ENCODE measurements at places on chromosomes 7 and 10.
A peak's percentile ranks its signal among the peaks of the same experiment; 100 is the strongest.

GRCh38 chr7:101890749-101891523 is 73.5 kb downstream of the CUX1 start:
- DNase-seq, result no peak

GRCh38 chr10:7337431-7338171 is 73.2 kb downstream of the SFMBT2 start:
- DNase-seq, result no peak

GRCh38 chr7:101874028-101874427 is 56.6 kb downstream of the CUX1 start:
- DNase-seq, result no peak

DNA sequence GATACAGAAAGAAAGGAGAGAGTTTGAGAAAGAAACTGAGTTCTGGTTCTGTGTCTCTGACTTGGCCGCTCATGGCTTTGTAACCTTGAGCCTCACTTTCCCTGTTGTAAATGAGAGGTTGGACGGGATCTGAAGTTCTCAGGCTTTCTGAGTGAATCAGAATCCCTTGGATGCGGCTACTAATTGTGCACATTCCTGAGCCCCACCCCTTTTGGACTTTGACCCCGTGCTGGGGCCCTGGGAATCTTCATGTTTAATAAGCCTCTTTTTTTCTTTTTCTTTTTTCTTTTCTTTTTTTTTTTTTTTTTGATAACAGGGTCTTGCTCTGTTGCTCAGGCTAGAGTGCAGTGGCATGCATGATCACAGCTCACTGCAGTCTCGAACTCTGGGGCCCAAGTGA is 26.9 kb downstream of the SLC25A28 start:
- DNase-seq, result no peak

- no peak for DNase-seq
Measured at GRCh38 chr10:132164761-132165278, 21.9 kb upstream of the DPYSL4 start.

DNA sequence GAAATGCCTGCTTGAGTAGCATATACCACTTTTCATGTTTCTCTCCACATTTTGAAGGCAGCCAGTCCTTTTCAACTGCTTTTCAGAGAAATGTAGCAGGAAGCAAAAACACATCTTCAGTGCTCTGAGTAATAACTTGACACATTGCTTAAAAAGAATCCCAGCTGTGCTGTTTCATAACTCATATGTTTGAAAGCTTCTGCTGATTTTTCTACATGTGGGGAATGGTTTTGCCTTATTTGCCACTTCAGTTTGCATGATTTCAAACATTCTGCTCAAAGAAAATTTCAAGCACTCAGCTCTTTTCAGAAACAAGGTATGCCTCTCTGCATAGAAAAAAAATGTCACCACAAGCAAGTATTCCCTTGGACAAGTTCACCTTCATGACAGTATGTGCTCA is 732.8 kb downstream of the POM121L12 start:
- DNase-seq, result no peak

DNA sequence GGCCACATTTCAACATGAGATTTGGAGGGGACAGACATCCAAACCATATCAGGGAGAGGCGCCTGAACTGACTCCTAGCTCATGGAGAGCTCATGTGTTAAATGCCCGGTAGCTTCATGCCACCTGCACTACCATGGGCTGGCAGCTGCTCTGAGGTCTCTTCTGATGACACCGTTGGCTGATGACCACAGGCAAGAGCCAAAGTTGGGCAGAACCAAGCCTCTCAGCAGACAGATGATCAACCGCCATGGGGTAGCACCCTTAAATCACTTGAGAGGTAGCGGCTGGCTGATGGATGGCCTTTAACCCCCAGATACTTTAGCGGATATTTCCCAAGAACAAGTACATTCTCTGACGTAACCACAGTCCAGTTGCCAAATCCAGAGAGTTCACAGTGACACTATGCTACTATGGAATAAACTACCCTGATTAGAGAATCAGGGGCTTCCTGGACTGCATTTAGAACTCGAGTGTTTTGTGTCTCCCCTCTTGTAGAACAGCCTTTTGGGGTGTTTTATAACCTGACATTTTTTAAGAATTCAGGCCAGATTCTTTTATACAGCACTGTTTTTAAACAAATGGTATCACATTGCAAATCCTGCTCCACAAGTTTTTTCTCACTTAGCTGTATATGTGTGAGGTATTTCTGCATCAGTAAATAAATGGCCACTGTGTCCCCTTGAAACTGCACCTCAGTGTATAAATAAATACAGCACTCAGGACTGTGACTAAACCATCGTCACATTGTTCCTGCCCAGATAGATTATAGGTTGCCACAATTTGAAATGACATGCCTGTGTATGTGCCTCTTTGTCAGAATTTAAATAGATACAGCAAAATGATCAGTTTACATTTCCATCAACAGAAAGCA is 30.8 kb upstream of the DRGX start:
- DNase-seq, result no peak

GRCh38 chr10:76640806-76641205 is 996.8 kb downstream of the KCNMA1 start:
- no peak for DNase-seq

- no peak for DNase-seq
Measured at GRCh38 chr10:43576580-43576979, 2.2 kb upstream of the ZNF239 start.

- DNase-seq, result no peak
Measured at GRCh38 chr10:6811153-6811552, 231.1 kb upstream of the PRKCQ start.

DNA sequence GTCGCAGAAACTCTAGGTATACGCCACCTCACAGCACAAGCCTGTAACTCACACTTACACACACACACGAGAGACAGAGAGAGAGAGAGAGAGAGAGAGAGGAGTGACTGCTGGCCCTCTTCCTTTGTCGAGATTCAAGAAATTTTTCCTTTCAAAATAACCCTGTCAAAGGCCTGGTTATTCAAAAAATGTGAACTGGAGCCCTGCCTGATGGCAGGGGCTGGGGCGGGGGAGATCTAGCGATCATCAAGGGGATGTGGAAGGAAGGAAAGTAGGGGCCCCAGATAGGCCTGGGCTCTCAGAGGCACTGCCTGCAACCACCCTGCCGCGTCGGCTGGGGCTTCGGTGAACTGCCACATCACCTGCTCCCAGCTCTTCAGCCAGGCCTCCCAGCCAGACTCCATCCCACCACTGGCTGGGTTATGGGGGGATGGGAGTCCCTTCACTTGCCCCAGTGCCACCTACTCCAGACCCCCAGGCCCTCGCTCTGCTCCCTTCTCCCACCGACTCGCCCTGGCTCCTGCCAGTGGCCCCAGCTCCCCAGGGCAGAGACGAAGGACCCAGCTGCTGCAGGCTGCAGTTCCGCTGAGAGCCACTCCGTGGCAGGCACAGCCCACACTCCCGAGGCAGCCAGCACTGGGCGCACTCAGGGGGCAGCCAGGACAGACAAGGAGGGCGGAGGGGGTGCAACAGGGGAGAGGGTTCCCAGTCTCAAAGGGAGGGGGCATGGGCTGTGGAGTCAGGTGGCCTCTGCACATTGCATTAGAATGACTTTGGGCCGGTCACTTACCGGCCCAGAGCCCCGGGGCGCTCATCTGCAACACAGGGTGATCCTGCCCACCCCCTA is 15.3 kb downstream of the KCNH2 start:
- DNase-seq, result no peak

GRCh38 chr10:129744134-129745111 is 219.7 kb downstream of the EBF3 start:
- no peak for DNase-seq

- no peak for DNase-seq
Measured at GRCh38 chr10:124639646-124640045, 104.5 kb downstream of the FAM53B start.

GRCh38 chr7:143882604-143883078 is 19.3 kb downstream of the TCAF1 start:
- no peak for DNase-seq

GRCh38 chr7:99040104-99040958 is 103.6 kb downstream of the SMURF1 start:
- peak; percentile 7 for DNase-seq

DNA sequence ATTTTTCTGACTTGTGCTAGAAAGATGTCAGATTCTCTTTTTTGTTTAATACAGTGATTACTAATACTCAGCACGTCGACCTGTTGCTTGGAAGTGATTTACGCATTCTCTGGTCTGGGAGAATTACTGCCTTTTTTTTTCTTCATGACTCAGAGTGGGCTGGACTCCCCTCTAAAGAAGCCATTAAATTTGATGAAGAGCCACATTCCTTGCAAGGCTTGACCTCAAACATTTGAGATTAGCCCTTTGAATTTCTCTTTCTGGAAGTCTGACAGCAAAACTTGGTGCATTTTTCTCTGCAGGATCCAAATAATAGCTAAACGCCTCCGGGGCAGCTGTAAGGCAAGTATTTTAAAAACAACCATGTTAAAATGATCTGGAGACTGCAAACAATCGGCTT is 171.6 kb downstream of the GALNT17 start:
- no peak for DNase-seq

DNA sequence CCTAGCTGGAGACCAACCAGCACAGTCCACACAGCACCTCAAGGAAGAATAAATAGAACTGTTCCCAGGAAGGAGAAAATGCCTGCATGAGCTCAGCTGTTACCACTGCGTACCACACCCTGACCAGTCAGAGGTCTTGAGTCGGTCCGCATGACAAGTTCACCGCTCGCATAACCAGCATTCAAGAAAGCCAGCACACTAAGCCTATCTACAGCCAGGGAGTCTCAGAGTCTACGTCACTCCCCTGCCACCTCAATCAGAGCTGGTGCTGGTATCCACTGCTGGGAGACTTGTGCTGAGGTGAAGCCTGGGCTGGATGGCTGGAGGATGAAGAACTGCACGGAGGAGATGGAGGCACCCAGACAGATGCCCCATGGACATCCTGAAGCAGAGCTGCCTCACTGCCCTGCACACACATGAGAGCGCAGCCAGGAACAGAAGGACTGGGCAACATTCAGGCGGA is 19.6 kb downstream of the AKR1C1 start:
- no peak for DNase-seq

GRCh38 chr7:134686786-134687185 is 40.1 kb downstream of the BPGM start:
- no peak for DNase-seq

DNA sequence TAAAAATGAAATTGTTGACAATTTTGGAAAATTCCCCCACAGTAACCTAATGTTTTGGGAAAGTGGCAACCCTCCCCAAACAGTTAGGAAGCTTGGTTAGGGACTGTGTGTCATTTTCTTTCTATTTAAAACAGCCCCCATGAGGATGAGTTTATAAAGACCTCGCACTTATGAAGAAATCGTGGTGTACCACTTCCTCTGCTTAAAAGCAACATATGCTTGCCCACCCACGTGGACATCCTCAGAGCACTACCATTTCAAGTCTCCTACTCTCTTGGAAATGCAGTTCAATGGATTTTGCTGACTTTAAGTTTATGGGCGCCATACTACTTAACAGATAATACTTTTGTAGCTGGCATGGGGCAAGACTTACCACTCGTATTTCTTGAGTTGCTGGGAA is 223.8 kb downstream of the DYNC1I1 start:
- no peak for DNase-seq

GRCh38 chr7:37290731-37291130 is 157.9 kb downstream of the ELMO1 start:
- DNase-seq, result no peak

DNA sequence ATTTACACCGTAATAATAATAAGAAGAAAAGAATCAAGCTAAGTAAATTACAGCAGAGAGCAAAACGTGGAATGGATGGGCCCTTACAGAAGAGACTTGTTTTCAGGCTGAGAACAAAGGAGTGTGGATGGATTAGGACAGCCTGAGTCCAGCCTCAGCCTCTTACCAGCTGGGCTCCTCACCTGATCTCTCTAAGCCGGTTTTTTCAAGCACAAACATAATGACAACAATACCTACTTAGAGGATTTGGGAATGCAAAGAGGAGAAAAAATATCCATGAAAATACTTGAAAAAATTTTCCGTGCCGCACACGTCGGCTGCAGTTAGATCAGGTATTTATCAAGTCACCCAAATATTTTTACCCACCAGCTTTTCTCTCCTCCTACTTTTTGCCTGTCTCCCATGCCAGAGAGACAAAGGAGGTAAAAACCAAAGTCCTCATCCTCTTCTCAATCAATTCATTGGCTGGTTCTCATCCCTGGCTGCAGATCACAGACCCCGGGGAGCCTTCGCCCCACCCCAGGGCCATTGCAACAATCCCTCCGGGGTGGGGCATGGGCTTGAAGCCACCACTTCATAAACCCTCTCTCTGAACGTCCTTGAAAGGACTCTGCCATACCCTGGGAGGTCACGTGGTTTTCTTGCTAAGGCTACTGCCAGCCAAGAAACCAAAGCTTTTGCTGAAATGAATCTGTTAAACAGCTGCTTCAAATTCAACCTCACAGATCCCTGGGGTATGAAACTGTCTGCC is 29.7 kb upstream of the GTF2I start:
- DNase-seq, result no peak

DNA sequence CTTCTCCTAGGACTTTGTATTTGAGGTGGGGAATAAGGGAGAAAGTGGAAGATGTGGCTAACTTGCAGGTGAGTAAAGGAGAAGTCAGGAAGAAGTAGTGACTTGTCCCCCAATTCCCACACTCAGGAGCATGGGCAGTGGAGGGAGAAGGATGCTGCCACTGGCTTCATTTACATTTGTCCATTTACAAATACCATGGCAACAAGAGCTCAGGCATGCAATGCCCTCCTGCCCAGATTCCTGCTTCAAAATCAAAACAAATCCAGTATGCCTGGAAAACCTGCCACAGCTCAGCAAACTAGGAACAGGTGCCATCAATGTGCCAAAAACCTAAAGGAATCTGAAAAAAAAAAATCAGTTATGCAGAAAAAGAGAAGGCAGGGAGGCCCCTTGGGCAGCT is 139.9 kb downstream of the KCNMA1 start:
- DNase-seq, result no peak

DNA sequence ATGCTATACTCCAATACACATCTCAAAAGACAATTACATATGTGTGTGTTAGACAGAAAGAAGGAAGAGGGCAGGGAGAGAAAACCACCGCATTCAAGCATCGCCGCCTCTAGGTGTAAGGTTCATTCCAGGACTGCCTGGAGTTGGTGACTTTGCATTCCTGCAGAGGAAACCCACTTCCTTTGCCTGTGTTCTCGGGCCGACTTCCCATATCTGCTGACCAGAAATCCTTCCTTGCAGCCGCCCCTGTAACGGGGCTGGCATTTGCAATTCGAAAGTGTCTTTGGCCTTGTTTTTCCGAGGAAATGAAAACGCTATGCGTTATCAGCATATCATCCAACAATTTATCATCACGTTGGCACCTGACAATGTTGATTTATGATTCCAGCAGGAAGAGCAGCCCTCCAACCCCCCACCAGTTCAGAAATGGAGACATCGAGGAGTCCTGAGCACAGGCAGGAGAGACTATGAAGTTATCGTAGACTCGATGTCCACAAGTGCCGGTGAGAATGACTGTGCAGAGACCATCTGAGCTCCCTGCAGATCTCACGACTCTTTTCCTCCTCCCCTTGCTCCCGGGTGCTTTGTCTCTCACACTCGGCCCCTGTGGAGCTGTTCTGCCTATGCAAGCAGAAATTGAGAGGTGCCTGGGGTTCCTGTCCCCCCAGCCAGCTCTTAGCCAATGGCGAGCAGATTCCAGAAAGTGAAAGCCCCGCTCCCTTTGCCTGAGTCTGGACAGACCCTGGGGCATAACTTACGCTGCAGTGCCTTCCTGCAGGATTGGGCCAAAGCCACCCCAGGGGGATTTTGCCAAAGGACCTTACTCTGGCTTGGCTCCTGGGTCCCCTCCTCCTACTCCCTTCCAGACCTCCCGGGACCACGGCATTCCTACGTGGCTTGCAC is 68.9 kb upstream of the FOXK1 start:
- no peak for DNase-seq

Data from activated CD8-positive, alpha-beta memory T cell treated with anti-CD3 and anti-CD28 coated beads for 48 hours (primary cell).